ENCODE measurements at places on chromosomes 7 and 10. TPM values are rescaled to one million over a fixed set of nuclear protein-coding genes. Genes with fewer than 3 reads are reported as not detected.

Gene IL15RA
- 3.0 TPM for total RNA-seq

Gene GTF2IRD1
- total RNA-seq = 14.8 TPM

Gene CYP26C1
- 0.16 TPM for total RNA-seq

Gene IQCE
- 16.7 TPM for total RNA-seq

Gene OR13A1
- total RNA-seq = not detected

Gene RBM20
- 0.12 TPM for total RNA-seq

Gene TEX36
- 0.32 TPM for total RNA-seq

Gene PLAC9
- total RNA-seq = 17.2 TPM

Gene GRID2IP
- total RNA-seq = not detected

Gene SLC29A4
- 1.5 TPM for total RNA-seq

Gene SPAG6
- total RNA-seq = not detected

Gene OR2A7
- total RNA-seq = 1.3 TPM

Gene TUBAL3
- total RNA-seq = not detected

Gene TLX1
- not detected for total RNA-seq

Gene HSPA12A
- 11.8 TPM for total RNA-seq

Gene AGR2
- not detected for total RNA-seq

Gene SDK1
- 0.24 TPM for total RNA-seq

Gene SPDYE18
- total RNA-seq = not detected

Gene SSC4D
- total RNA-seq = 0.32 TPM

Gene CALML3
- total RNA-seq = 0.12 TPM

Gene ZP3
- 2.3 TPM for total RNA-seq

Gene AEBP1
- 309 TPM for total RNA-seq

Gene SEMA3C
- total RNA-seq = 272 TPM

Gene CYP2E1
- total RNA-seq = 1.3 TPM

Gene BLNK
- not detected for total RNA-seq

Gene GIGYF1
- 22.8 TPM for total RNA-seq

Gene SFTPA2
- not detected for total RNA-seq

Data from hair follicle dermal papilla cell (primary cell).